ENCODE measurements at places on chromosomes 7 and 10.

DNA sequence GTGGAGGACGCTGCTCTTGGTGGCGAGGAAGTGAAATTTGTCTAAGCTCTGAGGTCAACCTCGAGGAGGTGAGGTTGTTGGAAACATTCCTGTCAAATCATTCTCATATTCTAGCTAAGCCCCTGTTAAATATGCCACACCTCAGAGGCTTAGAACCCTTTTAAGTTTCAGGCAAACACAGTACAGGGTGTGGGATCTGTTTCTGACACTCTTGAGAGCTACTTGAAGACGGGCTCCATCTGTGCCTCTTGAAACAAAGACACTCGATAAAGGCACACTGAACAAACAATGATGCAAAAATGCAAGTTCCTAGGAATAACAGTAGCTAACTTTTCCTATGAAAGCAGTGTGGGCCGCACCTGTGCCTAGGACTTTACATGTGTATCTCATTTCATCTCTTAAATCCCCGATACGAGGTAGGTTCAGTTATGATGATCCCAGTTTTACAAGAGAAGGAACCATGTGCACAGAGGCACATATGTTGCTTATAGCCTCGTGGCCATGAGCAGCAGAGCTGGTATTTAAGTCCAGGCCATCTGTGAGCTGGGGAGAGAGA lies 299.2 kb downstream of the CCDC3 start:
- DNase-seq: no peak

DNA sequence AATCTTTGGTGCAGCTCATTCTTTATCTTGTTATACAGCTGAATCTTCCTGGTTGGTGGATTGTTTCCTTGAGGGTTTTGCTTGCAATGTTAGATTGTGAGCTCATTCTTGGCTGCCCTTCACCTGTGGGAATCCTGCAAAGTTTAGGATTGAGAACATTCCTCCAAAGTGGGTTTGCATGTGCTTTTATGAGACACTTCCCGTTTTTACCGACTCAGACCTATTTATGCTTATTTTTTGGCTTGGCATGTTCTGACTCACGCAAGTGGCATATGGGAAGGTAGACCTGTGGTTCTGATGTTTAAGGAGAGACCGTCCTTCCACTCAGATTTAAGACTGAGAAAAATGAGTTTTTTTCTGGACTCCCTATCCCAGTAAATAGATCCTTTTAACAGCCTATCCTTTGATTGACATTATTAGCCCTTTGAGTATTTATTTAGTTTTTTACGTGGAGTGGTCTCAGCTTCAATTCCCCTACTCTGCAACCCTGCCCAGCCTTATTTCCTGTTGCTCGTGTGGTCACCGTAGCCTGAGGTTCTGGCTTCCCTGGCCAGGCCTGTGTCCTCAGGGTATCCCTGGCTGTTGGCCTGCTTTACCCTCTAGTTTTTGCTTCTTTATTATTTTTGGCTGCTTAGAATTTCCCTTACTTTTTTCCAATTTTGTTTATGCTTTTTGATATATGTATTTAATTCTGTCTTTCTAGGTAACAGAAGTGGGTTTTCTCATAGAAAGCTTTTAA lies 13.4 kb upstream of the PRF1 start:
- DNase-seq: no peak

DNA sequence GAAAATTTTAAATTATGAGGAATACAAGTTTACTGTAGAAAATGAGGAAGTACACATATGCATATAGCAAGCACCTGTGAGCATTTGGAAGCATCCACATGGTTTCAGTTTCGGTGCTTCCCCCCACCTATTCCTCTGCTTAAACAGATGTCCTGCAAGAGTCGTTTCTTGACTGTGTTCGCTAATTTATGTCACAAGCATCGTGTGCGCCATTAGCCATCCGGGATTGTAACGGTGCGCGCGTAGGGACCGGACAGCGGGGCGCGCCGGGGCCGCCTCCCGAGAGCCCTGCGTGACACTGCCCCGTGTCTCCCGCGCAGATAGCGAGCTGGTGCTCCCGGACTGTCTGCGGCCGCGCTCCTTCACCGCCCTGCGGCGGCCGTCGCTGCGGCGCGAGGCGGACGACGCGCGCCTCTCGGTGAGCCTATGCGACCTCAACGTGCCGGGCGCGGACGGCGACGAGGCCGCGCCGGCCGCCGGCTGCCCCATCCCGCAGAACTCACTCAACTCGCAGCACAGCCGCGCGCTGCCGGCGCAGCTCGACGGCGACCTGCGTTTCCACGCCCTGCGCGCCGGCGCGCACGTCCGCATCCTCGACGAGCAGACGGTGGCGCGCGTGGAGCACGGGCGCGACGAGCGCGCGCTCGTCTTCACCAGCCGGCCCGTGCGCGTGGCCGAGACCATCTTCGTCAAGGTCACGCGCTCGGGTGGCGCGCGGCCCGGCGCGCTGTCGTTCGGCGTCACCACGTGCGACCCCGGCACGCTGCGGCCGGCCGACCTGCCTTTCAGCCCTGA lies 90.9 kb downstream of the NEURL1 start:
- DNase-seq: peak; percentile 43

GRCh38 chr10:130720235-130720634 lies 584.0 kb downstream of the GLRX3 start:
- DNase-seq: no peak

- no peak for DNase-seq
Observed at GRCh38 chr7:47948141-47948790, at the start of gene PKD1L1. TSS of gene PKD1L1 (minus strand) at chr7:47948466. CDS start at chr7:47948440, 26 bp downstream.

DNA sequence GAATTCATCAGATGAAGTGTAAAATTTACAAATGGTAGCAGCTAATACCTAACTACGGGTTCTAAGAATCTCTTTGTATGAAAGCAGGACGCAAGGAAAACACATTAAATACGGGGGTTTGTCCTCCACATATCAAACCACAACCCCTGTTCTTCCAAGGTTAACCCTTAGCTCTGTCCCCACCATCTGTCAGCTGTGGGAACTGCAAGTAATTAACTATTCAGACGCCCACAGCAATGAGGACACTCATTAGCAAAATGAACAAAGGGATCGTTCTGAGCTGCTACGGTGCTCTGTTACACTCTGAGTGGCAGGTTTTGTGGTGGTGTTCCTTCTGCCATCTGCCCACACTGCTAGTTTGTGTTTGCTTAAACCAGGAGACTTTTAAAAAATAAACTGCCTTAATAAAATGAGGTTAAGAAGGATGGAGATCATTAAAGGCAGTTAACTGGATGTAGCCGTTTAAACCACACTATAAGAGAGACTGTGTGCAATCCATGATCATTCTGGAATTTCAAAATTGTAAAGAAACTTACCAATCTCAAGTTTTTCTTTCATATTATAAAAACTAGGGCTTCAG lies 51.4 kb downstream of the C10orf67 start:
- peak; percentile 69 for DNase-seq

DNA sequence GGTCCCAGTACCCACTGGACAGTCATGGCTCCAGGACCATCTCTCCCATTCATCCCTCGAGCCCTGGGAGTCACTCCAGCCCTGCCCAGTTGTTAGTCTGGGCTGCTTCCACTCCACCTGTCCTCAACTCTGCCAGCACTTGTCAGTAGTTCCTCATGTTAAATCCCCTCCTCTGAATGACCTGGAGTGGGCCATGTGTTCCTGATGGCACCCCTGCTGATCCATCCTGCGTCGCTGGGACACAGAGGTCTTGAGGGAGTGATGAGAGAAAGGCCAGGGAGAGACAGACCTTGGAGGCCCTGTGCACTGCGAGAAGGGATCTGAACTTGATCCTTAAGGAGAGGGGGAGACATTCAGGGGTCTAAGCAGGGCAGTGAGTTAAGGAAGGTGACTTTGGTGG lies 174.9 kb downstream of the GRID1 start:
- no peak for DNase-seq

DNA sequence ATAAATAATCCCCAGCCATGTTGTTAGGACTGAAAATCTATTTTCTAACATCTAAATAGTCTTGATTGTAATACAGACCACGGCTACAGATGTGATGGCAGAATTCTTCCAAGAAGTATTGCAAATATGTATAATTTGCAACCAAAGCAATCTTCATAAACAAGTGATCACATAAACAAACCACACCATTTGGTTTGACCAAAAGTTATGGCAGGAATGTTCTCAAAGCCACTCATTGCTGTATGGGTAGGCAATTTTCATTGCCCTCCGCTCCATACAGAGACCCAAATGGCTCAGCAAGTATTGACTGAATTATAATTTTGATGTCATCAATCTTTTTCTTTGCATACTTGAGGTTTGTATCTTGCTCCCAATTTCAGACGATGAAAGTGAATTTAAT lies 19.0 kb upstream of the RHOBTB1 start:
- no peak for DNase-seq

DNA sequence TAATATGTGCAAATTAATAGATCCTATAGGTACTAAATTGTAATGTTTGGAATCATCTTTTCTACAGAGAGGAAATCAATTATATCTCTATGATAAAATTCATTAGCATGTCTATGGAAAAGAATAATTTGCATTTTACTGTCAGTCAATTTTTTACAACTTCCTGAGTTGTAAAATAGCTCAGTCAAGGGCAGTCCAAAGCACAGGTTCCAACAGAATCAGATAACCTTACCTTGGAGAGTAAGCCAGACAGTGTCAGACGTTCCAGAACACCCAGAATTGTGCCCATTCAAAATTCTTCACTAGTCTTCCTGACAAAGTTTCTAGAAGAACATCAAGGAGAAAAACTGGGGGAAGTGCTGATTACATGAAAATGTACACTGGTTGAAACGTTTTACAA lies 31.1 kb upstream of the IMMP2L start:
- no peak for DNase-seq

- no peak for DNase-seq
Observed at GRCh38 chr7:99201027-99201426, 6.9 kb downstream of the KPNA7 start.

GRCh38 chr10:50362547-50363125 lies 111.3 kb upstream of the ASAH2 start:
- DNase-seq: no peak

GRCh38 chr7:41003611-41003940 lies 699.3 kb downstream of the INHBA start:
- DNase-seq: no peak

- no peak for DNase-seq
Observed at GRCh38 chr10:3893901-3894563, 109.0 kb upstream of the KLF6 start.

DNA sequence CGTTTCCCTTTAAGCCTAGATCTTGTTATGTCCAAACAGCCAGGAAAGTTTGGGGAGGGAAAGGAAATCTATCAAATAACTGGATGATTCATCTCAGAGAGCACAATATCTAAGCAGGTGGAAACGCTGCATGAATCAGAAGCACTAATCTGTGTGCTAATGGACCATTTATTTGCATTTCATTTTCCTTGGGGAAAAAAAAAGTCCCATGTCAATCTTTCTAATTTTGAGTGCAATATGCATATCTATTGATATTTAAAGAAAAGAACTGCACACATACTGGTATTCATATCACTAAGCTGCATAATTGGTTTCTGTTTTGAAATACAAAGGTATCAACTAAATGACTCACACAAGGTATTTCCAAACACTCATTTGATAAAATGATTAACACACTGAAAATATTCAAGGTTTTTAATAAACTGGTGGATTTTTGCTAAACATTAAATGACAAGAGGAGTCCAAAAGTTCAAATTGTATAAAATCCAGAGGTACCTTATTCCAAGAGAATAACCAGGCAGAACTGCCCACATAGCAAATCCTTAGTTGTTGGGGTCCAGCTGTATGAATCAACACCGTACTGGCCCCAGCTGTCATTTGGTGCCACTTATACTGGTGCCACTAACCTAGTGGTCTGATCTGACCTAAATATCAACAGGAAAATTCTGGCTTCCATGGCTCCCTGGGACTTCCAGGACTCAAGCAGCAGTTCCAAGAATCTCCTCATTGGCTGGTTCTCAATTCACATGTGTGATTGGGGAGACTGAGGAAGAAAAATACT lies 122.2 kb upstream of the SP4 start:
- DNase-seq: no peak

DNA sequence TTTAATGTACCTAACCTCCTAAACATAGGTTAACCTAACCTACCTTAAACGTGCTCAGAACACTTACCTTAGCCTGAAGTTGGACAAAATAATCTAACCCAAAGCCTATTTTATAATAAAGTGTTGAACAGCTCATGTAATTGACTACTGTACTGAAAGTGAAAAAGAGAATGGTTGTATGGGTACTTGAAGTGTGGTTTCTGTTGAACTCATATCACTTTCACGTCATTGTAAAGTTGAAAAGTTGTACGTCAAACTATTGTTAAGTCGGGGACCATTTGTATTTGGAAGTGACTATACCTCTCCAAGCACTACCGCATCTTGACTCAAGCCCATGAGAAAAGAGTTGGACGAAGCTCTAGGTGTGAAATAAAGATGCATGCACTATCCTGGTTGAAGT lies 37.9 kb upstream of the ASAH2 start:
- no peak for DNase-seq

DNA sequence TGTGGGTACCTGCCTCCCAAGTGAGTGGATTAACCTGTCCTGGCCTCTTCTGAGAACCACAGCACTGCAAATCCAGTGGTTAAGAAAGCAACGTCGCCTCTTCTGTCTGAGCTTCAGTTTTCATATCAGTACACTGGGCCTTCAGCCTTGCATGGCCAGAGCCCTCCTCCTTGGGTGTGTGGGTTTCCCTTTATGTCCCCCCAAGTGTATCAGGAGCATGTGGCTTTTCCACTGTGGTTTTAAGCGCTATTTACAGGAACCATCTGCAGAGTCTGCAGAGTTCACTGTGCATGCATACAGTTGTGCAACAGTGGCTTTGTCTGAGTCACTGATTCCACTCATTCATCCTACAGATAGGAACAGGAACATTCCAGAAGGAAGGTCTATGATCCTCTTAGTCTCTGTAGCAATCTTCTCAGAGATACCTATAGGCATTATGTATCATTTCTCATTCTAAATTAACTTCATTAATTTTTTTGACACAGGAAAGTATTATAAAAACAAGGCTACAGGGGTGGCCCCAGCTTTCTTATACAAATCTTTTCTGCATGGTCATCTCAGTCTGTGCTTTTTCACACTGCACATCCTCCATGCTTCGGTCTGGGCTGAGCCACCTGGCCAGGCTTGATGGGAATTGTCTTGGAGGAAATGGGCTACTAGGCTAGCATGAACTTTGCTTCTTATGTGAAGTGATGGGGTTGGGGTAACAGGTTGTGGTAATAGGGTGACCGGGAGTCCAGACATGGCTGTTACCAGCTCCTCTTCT lies 17.1 kb downstream of the MBL2 start:
- no peak for DNase-seq

GRCh38 chr10:10043083-10043482 lies 974.6 kb upstream of the CELF2 start:
- no peak for DNase-seq

GRCh38 chr7:39985398-39985918 lies 35.4 kb downstream of the CDK13 start:
- no peak for DNase-seq

GRCh38 chr7:70188901-70189650 lies 590.8 kb downstream of the AUTS2 start:
- no peak for DNase-seq

GRCh38 chr10:117476281-117476680 lies 66.3 kb upstream of the EMX2 start:
- no peak for DNase-seq
